Regular cardiac myocyte (primary cell): ENCODE measurements at places on chromosomes 7 and 10. TPM values are rescaled to one million over a fixed set of nuclear protein-coding genes. Genes with fewer than 3 reads are reported as not detected.

PRLHR gene
- total RNA-seq, result not detected in 2 replicates

GPR26 gene
- not detected in 2 replicates for total RNA-seq

WNT8B gene
- total RNA-seq, result not detected in 2 replicates

TLX1 gene
- not detected in 2 replicates for total RNA-seq

PDE6C gene
- not detected in 2 replicates for total RNA-seq

LRRC18 gene
- total RNA-seq, result not detected in 2 replicates
